Neural progenitor cell (in vitro differentiated cells): ENCODE measurements at places on chromosomes 5 and 9. TPM values are rescaled to one million over a fixed set of nuclear protein-coding genes. Genes with fewer than 3 reads are reported as not detected.

Gene CCL27
- total RNA-seq, result 0.37 and 0.67 TPM in 2 replicates

Gene DYNC2I2
- total RNA-seq, result 45.9 and 141 TPM in 2 replicates

Gene OBP2B
- not detected in 2 replicates for total RNA-seq

Gene FOXD4L3
- total RNA-seq, result not detected in 2 replicates

Gene SOWAHA
- 0.03 TPM in 1 of 2 replicates, not detected in the other for total RNA-seq

GRCh38 chr9:120014796-120015195, 565.2 kb downstream of the CDK5RAP2 start:
- H3K36me3 ChIP-seq, result no peaks in the 10 kb centered on the region
- no peaks in the 10 kb centered on the region for H3K27me3 ChIP-seq
- DNase-seq, result no peak
- no peak overlapping the region for H3K4me3 ChIP-seq
- H3K27ac ChIP-seq, result no peak overlapping the region

DNA sequence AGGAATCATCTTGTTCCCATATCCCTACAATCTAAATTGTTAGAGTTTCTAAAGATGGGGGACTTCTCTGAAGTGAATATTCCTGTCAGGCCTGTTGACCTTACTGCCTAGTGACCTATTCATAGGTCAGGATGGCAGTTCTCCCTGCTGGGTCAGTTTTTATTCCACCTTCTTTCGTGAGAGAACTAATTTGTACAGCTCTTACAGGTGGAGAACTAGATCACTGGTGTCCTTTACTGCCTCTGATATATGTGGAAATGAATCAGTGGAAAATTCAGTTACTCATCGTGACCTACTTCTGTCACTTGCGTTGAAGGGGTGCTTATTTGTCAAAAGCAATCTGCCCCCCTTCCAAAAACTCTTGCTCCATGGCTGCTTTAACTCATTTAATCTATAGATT, 164.9 kb downstream of the CD180 start:
- peaks cover 45% of the 10 kb centered on the region for H3K4me1 ChIP-seq
- H3K27ac ChIP-seq, result no peak overlapping the region
- H3K36me3 ChIP-seq, result no peaks in the 10 kb centered on the region
- H3K27me3 ChIP-seq, result no peaks in the 10 kb centered on the region
- no peak for DNase-seq

GRCh38 chr5:27911216-27911615, 872.8 kb upstream of the CDH9 start:
- H3K27ac ChIP-seq, result no peak overlapping the region
- no peaks in the 10 kb centered on the region for H3K27me3 ChIP-seq
- no peak for DNase-seq

DNA sequence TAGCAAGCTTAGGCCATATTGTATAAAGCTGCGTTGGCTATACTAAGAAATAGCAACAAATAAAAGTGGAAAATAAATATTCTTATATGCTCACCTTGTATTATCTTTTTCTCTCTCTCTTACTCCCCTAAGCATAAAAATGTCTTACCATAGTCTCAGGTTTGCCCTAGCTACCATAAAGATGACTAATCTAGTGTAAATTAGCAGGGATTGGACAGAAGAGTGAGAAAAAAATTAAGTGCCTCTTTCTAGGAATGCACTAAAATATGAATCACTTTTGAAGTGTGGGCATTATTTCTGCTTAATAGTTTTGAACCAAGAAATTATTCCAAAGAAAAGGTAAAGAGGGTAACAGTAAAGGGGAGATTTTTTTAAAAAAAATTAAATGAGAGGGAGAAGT, 201.3 kb downstream of the HINT1 start:
- H3K4me3 ChIP-seq, result no peak overlapping the region
- DNase-seq, result no peak
- no peaks in the 10 kb centered on the region for H3K36me3 ChIP-seq
- H3K4me1 ChIP-seq, result no peaks in the 10 kb centered on the region
- no peak overlapping the region for H3K27ac ChIP-seq
- no peaks in the 10 kb centered on the region for H3K27me3 ChIP-seq

- H3K27ac ChIP-seq, result no peak overlapping the region
- H3K27me3 ChIP-seq, result peaks cover 48% of the 10 kb centered on the region
- H3K4me3 ChIP-seq, result no peak overlapping the region
- no peaks in the 10 kb centered on the region for H3K4me1 ChIP-seq
- DNase-seq, result peak; percentile 86
- no peaks in the 10 kb centered on the region for H3K36me3 ChIP-seq
These were observed 58.4 kb upstream of the PHF24 start for GRCh38 chr9:34899535-34900158.

GRCh38 chr5:161545344-161546094, 1.0 kb downstream of the GABRB2 start:
- H3K27me3 ChIP-seq, result peaks cover 86% of the 10 kb centered on the region
- DNase-seq, result peak; percentile 17
- H3K27ac ChIP-seq, result no peak overlapping the region
- peak overlapping the region; percentile 79 for H3K4me3 ChIP-seq
- H3K36me3 ChIP-seq, result no peaks in the 10 kb centered on the region
- H3K4me1 ChIP-seq, result peaks cover 7% of the 10 kb centered on the region

GRCh38 chr5:135085936-135086725, 52.1 kb upstream of the PITX1 start:
- H3K36me3 ChIP-seq, result no peaks in the 10 kb centered on the region
- no peaks in the 10 kb centered on the region for H3K4me1 ChIP-seq
- DNase-seq, result no peak
- H3K4me3 ChIP-seq, result no peak overlapping the region
- H3K27me3 ChIP-seq, result peaks cover 73% of the 10 kb centered on the region

GRCh38 chr5:177358370-177358819, 671 bp downstream of the RGS14 start:
- H3K4me3 ChIP-seq, result no peak overlapping the region
- peaks cover 6% of the 10 kb centered on the region for H3K4me1 ChIP-seq
- H3K27ac ChIP-seq, result no peak overlapping the region
- no peaks in the 10 kb centered on the region for H3K36me3 ChIP-seq

DNA sequence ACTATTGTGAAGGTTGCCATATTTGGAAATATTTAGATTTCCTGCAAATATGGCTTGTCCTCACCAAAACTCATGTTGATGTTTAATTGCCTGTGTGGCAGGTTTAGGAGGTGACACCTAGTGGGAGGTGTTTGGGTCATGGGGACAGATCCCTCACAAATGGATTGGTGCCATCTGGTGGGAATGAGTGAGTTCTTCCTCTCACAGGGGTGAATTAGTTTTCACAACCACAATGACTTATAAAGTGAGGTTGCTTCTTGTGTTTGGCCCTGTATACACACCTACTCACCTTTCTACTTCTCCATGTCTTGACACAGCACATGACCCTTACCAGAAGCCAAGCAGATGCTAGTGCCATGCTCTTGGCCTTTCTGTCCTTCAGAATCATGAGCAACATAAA, 41.1 kb downstream of the ISOC1 start:
- peak; percentile 33 for DNase-seq

DNA sequence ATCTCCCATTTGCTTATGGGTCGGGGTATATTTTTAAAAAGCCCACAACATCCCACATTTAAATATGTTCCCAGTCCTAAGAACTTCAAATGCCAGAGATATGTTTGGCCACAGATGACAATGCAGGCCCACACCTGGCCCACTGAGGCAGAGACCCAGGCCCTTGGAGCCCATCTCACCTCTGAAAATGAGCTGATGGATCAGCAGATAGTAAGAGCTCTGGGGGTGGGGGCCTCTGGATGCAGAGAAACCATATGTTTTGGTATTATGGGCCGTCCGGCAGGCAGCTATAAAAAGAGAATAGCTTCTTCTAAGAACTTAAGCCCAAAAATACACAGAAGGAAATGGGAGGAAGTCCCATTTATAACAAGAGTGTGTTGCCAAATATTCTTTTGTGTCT, 256.0 kb downstream of the GRIA1 start:
- H3K4me1 ChIP-seq, result peaks cover 23% of the 10 kb centered on the region
- H3K27me3 ChIP-seq, result no peaks in the 10 kb centered on the region
- no peak overlapping the region for H3K4me3 ChIP-seq
- no peak overlapping the region for H3K27ac ChIP-seq

DNA sequence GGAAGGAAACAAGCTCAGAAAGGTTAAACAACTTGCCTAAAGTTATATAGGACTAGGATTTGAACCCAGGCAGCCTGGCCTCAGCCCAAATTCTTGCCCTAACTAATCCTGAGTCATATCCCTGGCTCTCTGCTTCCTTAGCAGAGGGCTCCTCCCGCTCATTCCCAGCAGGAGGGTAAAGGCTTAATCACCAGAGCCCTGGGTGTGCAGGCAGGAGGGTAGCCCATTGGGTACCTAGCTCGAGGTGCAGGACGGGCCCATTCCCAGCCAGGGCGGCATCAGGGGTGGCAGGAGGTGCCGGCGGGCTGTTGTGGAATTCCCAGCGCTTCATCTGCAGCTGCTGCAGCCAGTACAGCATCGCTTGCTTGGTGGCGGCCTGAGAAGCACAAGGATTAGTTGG, 3.9 kb downstream of the TBC1D2 start:
- no peak overlapping the region for H3K4me3 ChIP-seq
- no peak for DNase-seq
- peaks cover 2% of the 10 kb centered on the region for H3K4me1 ChIP-seq
- peaks cover 21% of the 10 kb centered on the region for H3K27me3 ChIP-seq

GRCh38 chr5:10621832-10622231, 58.0 kb downstream of the ANKRD33B start:
- H3K4me1 ChIP-seq, result peaks cover 12% of the 10 kb centered on the region
- H3K4me3 ChIP-seq, result no peak overlapping the region
- H3K27ac ChIP-seq, result no peak overlapping the region
- DNase-seq, result no peak
- no peaks in the 10 kb centered on the region for H3K36me3 ChIP-seq

DNA sequence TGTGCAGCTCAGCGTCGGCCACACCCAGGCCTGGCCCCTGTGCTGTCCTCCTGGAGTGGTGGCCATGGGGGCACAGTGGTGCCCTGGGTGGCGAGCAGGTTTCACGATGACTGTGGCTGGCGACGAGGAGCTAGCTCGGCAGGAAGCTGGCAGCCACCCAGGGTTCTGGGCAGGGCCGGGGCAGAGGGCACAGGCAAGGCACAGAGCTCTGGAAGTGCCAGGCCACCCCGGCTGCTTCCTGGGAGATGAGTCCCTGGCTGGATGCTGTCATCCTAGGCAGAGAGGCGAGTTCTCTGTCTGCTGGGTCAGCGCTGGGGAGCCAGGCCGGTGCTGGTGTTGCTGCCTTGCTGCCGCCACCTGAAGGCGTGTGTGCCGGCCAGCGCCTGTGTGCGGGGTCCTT, 51.7 kb downstream of the RXRA start:
- H3K27ac ChIP-seq, result no peak overlapping the region
- no peaks in the 10 kb centered on the region for H3K36me3 ChIP-seq
- H3K4me3 ChIP-seq, result no peak overlapping the region
- H3K27me3 ChIP-seq, result no peaks in the 10 kb centered on the region
- H3K4me1 ChIP-seq, result peaks cover 21% of the 10 kb centered on the region

DNA sequence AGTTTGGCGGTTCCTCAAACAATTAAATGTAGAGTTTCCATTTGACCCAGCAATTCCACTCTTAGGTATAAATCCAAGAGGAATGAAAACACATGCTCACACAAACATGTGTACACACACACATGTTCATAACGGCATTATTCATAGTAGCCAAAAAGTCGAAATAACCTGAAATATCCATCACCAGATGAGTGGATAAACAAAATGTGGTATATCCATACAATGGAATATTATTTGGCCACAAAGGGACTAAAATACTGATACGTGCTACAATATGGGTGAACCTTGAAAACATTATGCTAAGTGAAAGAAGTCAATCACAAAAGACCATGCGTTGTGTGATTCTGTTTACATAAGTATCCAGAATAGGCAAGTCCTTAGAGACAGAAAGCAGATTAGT, 8.7 kb downstream of the RGS3 start:
- no peaks in the 10 kb centered on the region for H3K27me3 ChIP-seq
- no peak for DNase-seq
- peaks cover 11% of the 10 kb centered on the region for H3K4me1 ChIP-seq
- no peaks in the 10 kb centered on the region for H3K36me3 ChIP-seq
- H3K4me3 ChIP-seq, result no peak overlapping the region
- H3K27ac ChIP-seq, result no peak overlapping the region

DNA sequence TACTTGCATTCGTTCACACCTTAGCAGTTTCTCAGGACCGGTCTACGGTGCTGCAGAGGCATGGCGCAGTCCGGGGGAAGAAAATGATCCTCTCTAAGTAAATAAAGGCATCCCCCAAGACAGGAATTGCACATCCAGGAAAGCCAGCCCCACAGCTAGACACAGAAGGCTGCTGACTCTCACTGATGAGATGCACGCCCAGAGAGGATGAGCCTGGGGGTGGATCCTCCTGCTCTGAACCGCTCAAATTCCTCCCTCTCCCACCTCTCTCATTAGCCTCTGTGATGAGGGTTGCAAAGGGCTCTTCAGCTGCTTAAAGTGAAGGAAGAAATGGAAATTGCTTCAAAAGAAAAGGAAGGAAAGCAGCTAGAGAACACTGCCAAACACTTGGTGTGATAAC, 132.4 kb downstream of the TTLL11 start:
- H3K4me3 ChIP-seq, result no peak overlapping the region
- no peak overlapping the region for H3K27ac ChIP-seq
- H3K4me1 ChIP-seq, result peaks cover 5% of the 10 kb centered on the region
- peak; percentile 39 for DNase-seq

- H3K36me3 ChIP-seq, result no peaks in the 10 kb centered on the region
- no peaks in the 10 kb centered on the region for H3K27me3 ChIP-seq
- H3K4me3 ChIP-seq, result no peak overlapping the region
These were observed 24.3 kb upstream of the SEMA6A start for GRCh38 chr5:116598911-116599310.

DNA sequence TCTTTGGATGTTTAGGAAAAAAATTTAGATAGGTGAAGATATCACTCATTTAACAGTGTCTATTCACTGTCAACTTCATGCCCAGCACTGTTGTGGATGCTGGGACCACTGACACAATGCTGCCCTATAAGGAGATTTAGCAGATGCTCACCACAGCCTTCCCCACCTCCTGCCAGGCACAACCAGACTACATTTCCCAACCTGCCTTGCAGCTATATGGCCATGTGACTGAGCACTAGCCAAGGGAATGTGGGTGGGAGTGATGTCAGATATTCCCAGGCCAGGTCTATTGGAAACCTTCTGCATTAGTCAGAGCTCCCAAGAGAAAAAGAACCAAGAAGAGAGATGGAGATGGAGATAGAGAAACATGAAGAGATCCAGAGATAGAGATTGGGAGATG, 302.6 kb upstream of the TAS2R1 start:
- no peak overlapping the region for H3K27ac ChIP-seq
- no peak overlapping the region for H3K4me3 ChIP-seq
- DNase-seq, result no peak
- H3K27me3 ChIP-seq, result no peaks in the 10 kb centered on the region
- no peaks in the 10 kb centered on the region for H3K4me1 ChIP-seq
